ENCODE measurements at places on chromosomes 7 and 10.

DNA sequence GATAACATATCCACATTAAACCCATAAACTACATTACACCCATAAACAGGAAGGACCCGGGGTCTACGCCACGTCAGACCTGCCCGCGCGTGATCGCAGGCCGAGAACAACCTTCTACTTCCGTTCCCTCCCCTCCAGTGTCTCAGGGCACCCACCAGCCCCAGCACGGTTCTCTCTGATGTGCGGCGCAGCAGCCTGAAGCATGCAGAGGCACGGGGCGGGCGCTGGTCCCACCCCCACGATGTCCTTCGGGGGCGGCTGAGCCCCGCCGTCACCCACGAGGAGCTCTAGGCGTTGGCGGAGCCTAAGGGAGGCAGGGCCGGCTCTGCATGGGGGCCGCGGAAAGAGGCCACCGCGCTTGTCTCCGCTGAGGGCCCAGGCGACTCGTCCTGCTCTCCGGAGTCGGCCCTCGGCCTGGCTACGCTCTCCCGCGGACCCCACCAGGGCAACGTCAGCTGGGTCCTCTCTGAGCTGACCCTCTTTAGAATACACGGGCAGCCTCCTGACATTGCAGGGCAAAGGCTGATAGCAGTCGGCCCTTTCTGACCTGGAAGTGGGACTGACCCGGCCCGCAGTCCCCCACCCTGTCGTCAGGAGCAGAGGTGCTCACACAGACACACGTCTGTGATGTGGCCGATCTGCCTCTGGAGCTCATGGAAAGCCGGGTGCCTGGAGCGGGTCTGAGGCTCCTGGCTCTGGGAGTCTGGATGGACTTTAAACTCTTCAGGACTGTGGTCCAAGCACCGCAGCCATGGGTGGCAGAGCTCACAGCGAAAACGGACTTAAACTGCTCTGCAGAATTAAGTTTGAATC is 65.6 kb upstream of the ADGRA1 start:
- no peak for DNase-seq

- peak; percentile 54 for DNase-seq
Observed at GRCh38 chr7:139730746-139731612, 46.8 kb downstream of the HIPK2 start.

DNA sequence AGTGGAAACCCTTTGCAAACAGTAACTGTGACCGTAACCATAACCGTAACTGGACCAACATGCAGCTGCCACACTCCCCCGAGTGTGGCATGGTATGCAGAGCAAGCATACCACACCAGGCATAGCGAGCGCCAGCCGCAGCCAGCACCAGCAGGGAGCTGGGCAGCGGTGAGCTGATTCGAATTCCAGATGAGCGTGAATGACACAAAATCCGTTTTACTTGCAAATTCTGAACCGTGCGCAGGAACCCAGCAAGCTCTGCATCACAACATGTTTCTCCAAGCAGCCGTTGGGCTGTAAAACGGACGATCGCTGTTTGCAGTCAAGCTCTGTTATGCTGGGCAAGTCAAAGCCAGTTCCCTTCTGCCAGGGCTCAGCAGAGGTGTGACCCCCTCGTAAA is 111.1 kb downstream of the OAT start:
- DNase-seq: no peak

GRCh38 chr7:98922392-98923187 is 44.3 kb downstream of the TRRAP start:
- no peak for DNase-seq

DNA sequence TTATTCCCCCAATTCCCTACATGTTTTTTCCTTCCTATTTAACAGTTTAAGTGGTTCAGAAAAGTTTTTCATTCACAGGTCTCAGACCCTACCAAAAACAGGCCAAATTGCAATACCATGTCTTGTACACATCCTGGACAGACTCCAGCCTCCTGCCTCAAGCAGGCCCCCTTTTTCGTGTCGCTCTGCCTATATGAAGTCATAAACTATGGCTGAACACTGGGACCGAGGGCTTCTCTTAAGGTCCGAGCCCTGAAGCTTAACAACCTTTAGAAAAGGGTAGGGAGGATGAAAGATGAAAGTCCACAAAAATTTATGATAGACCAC is 1.4 kb downstream of the FBXW4 start:
- peak; percentile 33 for DNase-seq

DNA sequence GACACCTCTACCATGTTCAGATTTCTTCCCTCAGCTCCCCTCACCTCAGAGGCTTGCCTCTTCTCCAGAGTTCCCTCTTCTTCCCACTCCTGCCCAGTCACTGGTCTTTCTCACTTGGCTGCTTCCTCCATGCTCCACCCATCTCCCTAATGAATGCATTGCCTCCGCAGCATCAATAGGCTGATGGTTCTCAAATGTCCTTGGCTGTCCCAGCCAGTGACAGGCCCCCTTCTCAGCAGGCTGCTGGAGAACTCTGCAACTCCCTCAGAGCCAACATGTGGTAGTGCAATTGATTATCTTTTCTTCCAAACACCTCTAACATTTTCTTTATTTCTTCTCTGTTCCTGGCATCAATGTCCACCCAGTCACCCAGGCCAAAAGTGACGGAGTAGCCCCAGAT is 218.2 kb downstream of the RELN start:
- DNase-seq: no peak

GRCh38 chr7:83957333-83957732 is 237.3 kb downstream of the SEMA3A start:
- no peak for DNase-seq

DNA sequence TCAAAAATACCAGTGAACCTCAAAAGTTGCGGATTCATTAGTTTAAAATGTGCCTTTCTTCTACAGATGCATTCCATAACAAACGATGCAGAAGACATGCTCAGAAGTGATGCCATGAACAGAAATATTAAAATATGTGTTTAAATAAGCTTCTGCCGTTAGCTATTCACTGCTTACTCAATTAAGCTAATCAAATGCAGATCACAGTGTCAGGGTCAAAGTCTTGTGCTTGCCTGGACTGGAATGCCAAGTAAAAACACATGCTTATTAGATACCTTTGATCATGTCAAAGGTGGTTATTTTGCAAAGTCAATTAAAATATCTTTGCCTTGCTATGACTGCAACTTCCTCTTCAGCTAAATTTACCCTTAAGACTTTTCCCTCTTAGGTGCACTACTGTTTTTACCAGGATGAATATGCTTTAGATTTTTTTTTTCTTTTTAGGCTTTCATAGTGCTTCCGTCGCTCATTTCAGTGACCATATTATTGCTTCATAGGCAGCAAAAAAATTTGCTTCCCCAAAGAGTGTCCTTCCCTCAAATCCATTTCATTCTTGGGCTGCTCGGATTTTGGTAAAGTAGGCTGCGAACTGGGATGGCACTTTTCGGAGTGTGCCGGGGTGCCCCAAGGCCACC is 905 bp downstream of the ASB13 start:
- DNase-seq: no peak

GRCh38 chr10:131559450-131559911 is 248.0 kb upstream of the TCERG1L start:
- no peak for DNase-seq

Measured in CD4-positive, alpha-beta T cell treated with Interferon alpha-2 for 1 hour (primary cell).